ENCODE measurements at places on chromosomes 4 and X. TPM values are rescaled to one million over a fixed set of nuclear protein-coding genes. Genes with fewer than 3 reads are reported as not detected.

DNA sequence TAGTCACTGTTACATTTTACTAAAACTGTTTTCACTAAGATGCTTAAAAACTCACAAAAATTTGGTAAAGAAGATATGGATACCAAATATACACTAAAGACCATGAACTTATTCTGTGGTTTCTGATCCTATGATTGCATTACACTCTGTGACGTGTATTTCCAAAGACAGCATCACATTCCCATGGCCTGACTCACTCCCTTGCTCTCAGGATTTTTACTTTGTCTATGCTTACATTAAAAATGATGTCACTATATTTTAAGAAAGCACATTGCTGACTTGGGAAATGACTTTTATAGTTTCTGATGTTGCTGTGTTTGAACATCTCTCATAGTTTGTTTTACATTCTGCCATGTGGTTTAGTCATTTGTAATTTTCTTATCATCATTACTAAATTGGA lies 327.9 kb upstream of the MAGEB18 start:
- DNase-seq = peak; percentile 17

Gene ARHGAP6
- 0.30 TPM for total RNA-seq

- peak; percentile 72 for DNase-seq
These were observed 63.2 kb downstream of the QDPR start for GRCh38 chr4:17448689-17449088.

- peak; percentile 40 for DNase-seq
These were observed 22.9 kb upstream of the CPE start for GRCh38 chr4:165355900-165356300.

DNA sequence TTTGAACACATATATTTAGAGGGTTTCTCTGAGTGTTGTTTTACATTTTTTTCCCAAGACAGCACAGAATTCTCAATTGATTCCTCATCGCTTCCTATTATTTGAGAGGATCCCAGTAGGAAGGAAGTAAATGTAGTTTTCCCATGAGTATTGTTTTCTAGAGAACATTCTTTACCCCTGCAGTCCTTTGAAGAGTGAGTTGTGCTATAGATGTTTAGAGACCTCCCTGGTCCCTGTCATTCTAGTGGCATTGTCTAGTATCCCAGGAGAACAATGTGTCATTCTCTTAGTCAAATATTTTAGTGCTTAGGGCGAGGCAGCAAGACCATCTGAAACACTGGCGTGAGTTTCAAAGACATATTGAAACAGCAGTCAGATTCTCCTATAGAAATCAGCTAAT lies 32.5 kb downstream of the SORBS2 start:
- peak; percentile 38 for DNase-seq

- DNase-seq = no peak
These were observed 28.1 kb upstream of the MAMLD1 start for GRCh38 chrX:150334981-150335380.

Gene TSPAN7
- 3.5 TPM for total RNA-seq

- peak; percentile 96 for DNase-seq
These were observed 131.9 kb downstream of the FHIP1A start for GRCh38 chr4:151540728-151541388.

- DNase-seq = no peak
These were observed 32.9 kb upstream of the SPRY1 start for GRCh38 chr4:123363729-123364128.

DNA sequence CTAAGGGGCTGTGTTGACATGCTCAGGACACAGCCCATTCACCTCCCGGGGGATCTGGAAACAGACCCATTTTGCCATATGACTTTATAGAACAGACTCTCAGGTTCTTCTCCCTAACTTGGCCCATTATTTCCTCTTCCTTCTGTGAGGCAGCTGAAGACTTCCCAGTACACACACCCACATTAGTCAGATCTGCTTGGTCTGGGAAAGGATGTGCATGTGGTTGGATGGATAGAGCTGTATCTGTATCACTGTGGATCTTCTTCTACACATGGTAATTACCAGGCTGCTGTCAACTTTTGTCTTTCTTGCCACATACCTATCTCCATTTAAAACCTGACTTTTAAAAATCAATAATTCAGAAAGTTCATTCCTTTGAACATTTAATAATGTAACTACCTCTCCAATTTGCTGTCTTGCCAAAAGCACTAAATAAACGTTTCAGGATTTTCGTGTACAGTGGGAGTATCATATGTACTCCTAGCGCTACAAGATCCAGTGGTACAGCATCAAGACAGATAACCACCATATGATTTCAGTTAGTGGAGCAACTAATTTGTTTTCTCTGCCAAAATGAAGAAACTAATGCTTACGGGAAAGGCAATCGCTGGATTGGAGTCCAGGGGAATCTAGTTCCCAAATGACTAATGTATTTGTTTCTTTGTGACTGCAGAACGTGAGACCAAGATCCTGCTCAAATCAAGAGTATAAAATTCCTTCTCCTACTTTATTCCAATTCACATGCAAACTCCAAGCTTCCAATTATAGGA lies 134.1 kb upstream of the MAP3K15 start:
- DNase-seq = no peak

DNA sequence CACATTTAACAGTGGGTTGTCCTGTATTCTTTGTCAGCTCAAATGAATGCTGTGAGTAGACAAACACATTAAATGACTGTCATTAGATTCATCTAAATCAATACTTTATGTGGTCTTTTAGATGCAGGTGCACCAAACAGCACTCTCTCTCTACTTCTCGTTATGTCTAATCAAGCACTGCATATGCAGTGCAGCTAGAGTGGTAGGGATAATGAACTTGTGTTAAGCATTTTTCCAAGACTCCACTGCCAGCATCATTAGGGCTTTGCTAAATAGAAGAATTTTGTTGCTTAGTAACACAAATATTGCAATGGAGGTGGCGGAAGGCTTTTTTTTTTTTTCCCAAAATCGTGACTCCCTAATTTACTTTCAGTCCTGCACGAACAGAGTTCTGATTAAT lies 447.0 kb upstream of the GALNT7 start:
- DNase-seq = no peak

- no peak for DNase-seq
These were observed 184.7 kb upstream of the HCCS start for GRCh38 chrX:10926404-10926803.

Gene GIMD1
- total RNA-seq = not detected

Gene ATP1B4
- total RNA-seq = not detected

DNA sequence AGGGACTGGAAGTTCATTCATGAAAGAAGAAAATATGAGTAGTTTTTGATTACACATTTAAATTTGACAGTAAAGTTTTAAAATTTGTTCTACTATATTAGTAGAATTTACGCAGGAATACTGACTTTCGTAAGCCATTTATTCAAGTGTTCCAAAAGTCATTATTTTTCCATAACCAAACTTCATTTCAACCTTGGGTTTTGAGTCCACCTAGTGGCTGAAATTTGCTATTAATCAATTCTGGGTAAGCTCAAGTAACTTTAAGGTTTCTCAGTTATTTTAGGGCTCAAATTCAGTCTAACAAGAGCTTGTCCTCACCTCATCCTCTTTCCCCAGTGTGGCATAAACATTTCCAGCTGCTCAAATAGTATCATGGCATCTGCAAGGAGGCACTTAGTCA lies 175.4 kb downstream of the SH3BGRL start:
- peak; percentile 2 for DNase-seq

DNA sequence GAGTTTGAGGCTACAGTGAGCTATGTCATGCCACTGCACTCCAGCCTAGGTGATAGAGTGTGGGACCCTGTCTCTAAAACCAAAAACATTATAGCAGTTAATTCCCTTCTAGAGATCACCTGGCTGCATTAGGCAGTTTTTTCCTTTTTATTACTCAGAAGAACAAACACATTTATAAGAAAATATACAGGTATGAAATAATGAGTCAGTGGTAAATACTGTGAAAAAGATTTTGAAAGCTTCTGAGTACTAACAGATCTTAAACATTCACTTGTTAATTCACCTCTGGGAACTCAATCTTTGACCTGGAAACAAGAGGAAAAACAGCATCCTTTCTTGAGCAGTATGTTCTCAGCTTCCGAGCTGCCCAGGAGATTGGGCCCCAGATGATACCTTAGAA lies 64.1 kb downstream of the UCHL1 start:
- no peak for DNase-seq

Gene TEX13B
- not detected for total RNA-seq

Gene GLRA2
- total RNA-seq = not detected

DNA sequence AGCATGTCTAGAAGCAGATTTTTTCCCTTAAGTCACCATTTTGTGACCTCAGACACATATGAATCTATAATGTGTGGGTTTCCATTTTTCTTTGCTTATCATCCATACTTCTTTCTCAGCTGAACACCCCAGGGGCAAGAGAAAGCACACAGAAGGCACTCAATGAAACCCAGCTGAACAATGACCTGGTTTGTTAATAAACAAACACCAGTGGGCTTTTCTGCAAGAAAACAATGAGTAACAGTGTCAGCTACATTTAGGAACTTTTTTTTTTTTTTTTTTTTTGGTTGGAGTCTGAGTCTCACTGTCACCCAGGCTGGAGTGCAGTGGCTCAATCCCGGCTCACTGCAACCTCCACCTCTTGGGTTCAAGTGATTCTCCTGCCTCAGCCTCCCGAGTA lies 40.7 kb upstream of the KLF3 start:
- no peak for DNase-seq

GRCh38 chrX:90040807-90041206 lies 119.1 kb downstream of the TGIF2LX start:
- no peak for DNase-seq

Gene SYN1
- total RNA-seq = 2.2 TPM

Gene ADH1C
- not detected for total RNA-seq

Gene FGF13
- 5.1 TPM for total RNA-seq

DNA sequence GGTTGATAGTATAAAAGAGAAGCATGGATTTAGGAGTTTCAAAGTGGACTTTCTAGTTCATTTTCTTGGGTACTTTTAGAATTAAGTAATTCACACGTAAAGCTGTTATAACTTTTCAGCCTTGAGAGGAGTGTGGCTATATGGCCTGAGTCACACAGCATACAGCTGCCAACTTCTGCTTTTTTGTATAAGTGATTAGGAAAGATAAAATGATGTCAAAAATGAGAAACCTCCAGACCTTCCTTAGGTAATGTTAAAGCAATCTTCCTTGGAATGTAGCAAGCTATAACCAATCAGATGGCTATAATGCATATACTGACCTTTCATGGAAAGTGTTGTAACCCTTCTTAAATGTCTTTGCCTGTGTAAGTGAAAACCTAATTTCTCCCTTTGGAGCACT lies 39.2 kb downstream of the RAB40AL start:
- peak; percentile 57 for DNase-seq

Gene FSTL5
- total RNA-seq = 0.34 TPM
